Hindlimb muscle (tissue), 1 donor: ENCODE measurements at places on chromosomes 7 and 10. TPM values are rescaled to one million over a fixed set of nuclear protein-coding genes. Genes with fewer than 3 reads are reported as not detected.

The KLF14 gene
- polyA plus RNA-seq, result 1.5 TPM

The RADIL gene
- polyA plus RNA-seq, result 3.7 TPM

The RSPH10B gene
- polyA plus RNA-seq, result 0.36 TPM

The SMKR1 gene
- not detected for polyA plus RNA-seq

The PNLIPRP2 gene
- not detected for polyA plus RNA-seq

The SNCG gene
- polyA plus RNA-seq, result 4.7 TPM

The ABCA13 gene
- polyA plus RNA-seq, result 0.10 TPM

The MLXIPL gene
- polyA plus RNA-seq, result 1.7 TPM

The CALML3 gene
- polyA plus RNA-seq, result 0.45 TPM

The APBB1IP gene
- polyA plus RNA-seq, result 3.9 TPM

The DRGX gene
- polyA plus RNA-seq, result not detected

The MTERF1 gene
- polyA plus RNA-seq, result 8.4 TPM

The CYP2C19 gene
- polyA plus RNA-seq, result not detected

The TWIST1 gene
- polyA plus RNA-seq, result 5.6 TPM

The PHKG1 gene
- 55.4 TPM for polyA plus RNA-seq

The VSIR gene
- 50.4 TPM for polyA plus RNA-seq

The NKX1-2 gene
- polyA plus RNA-seq, result not detected

The PLA2G12B gene
- polyA plus RNA-seq, result 0.17 TPM

The WNT2 gene
- polyA plus RNA-seq, result 1.1 TPM

The OR2A5 gene
- not detected for polyA plus RNA-seq

The MEIG1 gene
- 0.39 TPM for polyA plus RNA-seq

The RAPGEF5 gene
- polyA plus RNA-seq, result 14.6 TPM

The GPR37 gene
- polyA plus RNA-seq, result 41.0 TPM

The EPHA1 gene
- polyA plus RNA-seq, result 5.8 TPM

The TUBAL3 gene
- polyA plus RNA-seq, result not detected

The ACTR1A gene
- 81.0 TPM for polyA plus RNA-seq

The NCF1 gene
- 1.6 TPM for polyA plus RNA-seq

The PBLD gene
- 6.8 TPM for polyA plus RNA-seq

The PTN gene
- polyA plus RNA-seq, result 52.2 TPM

The FAM241B gene
- polyA plus RNA-seq, result 0.27 TPM

The NRCAM gene
- polyA plus RNA-seq, result 35.1 TPM

The ELMO1 gene
- 28.3 TPM for polyA plus RNA-seq

The LRRD1 gene
- 0.75 TPM for polyA plus RNA-seq

The PRKCQ gene
- polyA plus RNA-seq, result 22.7 TPM
